NCI-H2081 treated with DMSO at 0.1 percent for 48 hours (cell line): ENCODE measurements at places on chromosomes 12 and 14.

DNA sequence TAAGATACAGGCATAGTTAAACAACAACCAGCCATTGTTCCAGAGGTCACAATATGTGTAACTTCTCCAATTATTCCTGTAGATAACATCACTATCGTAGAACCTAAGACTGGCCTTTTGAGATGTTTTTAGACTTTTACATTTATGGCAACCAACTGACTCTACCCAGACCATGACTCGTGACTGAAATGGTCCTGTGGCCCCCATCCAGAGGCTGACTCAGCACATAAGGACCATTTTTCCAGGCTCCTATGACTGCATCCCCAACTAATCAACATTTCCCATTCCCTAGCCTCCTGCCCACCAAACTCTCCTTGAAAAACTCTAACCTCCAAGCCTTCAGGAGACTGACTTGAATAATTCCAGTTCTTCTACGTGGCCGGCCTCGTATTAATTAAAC lies 52.6 kb upstream of the NID2 start:
- no peak for DNase-seq

DNA sequence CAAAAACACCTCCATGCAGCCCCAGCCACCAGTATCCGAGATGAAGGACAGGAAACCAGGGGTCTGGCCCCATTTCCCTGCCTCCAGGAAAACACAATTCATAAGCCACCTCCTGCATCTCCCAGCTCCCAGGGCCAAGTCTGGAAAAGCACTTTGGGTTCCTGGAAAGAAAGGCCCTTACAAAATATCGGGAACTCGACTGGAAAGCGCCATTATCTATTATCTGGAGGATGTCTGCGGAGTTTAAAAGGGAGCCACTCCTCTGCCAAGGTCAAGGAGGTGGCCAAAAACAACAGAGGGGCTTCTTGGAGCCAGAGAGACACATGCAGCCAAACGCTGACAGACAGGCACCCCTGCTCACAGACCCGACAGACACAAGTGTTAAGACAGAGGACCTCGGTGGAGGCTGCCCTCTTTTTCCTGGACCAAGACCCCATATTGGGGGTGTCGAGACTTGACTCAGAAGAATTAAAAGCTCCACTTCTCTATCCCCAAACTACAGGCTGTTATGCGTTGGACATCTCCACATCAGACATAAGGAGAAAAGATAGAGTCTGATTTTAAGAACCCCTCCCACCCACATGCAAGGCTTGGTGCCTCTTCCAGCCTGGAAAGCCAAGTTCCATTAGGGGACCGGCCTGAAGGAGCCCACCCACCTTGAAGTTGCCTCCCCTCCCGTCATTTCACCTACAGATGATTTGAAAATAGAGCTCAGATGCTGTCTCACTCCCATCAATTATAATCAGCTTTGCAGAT lies 9.6 kb downstream of the ACTN1 start:
- DNase-seq: no peak

DNA sequence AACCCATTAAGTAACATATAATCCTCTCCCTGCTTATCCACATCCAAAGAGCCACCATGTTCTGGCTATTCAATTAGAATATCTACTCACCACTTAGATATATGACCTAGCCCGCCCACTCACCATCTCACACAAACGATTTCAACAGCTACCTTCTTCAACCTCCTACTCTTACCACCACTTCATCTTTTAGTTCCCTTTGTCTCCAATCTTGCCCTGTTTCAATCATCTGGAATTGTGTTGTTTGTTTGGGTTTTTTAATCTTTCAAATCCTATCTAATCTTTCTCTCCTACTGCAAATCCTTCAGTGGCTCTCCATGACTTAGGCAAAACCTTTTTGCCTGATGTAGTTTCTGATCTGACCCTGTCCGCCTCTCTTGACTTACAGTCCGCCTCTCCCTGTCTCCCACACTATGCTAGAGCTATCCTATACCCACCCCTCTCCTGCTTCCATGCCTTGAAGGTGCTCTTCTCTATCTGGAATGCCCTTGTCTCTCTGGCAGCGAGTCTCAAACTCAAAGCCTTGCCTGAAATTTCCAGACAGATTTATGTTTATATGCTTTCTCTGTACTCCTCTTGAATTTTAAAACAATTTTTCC lies 161.0 kb upstream of the CRY1 start:
- no peak for DNase-seq

DNA sequence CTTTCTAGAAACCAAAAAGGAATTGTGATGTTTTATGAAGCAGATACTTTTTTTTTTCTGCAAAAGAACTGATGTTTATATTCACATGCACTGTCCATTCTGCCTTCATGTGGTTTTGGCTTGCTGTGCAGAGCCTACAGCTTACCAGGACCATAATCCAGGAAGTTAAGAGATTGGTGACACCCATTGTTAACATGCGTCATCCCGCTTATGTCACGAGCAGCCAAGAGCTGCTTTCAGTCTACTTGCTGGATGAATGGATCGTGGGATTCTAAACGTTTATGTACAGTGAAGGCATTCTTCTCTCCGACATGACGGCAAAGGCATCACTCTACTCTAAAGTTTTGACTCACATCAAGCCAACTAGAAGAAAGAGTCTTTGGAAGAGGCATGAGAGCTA lies 76.6 kb downstream of the PAX9 start:
- no peak for DNase-seq

GRCh38 chr12:2256915-2257314 lies 204.1 kb downstream of the CACNA1C start:
- DNase-seq: no peak

DNA sequence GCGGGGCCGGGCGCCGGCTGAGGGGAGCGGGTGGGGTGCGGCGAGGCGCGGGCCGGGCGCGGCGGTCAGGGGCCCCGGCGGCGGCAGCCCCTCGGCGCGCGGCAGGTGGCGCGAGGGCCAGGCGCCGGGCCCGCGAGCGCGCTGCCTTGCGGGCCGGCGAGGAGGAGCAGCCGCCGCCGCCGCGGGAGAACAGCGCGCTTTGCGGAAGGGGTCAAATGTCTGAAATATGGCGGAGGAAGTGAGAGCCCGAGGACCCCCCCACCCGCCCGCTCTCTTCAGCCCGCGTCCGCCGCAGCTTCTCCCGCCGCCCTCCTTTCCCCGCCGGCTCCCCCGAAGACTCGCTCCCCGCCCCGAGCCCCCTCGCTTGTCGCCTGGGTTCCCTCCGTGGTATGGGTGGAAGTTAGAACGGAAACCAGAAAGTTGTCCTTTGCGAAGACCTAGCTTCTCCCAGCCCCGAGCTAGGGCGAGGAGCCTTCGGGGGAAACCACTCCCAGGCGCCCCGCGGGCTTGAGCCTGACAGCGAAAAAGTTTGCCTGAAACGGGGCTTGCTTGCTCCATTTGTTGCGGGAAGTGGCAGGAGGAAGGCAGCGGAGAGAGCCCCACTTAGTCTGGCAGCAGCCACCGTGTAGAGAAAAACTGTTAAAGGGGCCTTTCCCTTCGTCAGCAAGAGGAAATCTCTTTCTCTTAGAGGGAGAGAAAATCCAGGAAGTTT lies 551 bp downstream of the RAP1B start:
- no peak for DNase-seq

- DNase-seq: no peak
Measured at GRCh38 chr14:101828046-101828445, 66.5 kb downstream of the PPP2R5C start.

- DNase-seq: no peak
Measured at GRCh38 chr12:117528538-117528937, 167.1 kb upstream of the NOS1 start.

DNA sequence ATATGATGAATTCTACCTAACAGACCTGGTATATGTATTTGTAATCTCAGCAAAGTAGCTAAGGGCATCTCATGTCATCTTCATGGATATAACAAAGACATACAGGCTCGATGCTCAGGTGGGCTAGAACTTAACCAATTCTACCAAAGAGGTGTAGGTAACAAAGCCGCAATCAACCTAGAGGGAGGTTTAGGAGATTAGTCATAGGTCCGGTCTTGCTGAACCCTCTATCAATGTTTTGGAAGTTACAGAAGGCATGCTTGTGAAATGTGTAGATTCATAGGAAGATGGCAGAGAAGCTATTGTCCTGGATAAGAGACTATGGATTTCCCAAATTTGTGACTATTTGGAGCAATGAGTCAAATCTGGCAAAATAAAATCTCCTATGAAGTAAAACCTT lies 42.6 kb upstream of the SYCP3 start:
- no peak for DNase-seq

DNA sequence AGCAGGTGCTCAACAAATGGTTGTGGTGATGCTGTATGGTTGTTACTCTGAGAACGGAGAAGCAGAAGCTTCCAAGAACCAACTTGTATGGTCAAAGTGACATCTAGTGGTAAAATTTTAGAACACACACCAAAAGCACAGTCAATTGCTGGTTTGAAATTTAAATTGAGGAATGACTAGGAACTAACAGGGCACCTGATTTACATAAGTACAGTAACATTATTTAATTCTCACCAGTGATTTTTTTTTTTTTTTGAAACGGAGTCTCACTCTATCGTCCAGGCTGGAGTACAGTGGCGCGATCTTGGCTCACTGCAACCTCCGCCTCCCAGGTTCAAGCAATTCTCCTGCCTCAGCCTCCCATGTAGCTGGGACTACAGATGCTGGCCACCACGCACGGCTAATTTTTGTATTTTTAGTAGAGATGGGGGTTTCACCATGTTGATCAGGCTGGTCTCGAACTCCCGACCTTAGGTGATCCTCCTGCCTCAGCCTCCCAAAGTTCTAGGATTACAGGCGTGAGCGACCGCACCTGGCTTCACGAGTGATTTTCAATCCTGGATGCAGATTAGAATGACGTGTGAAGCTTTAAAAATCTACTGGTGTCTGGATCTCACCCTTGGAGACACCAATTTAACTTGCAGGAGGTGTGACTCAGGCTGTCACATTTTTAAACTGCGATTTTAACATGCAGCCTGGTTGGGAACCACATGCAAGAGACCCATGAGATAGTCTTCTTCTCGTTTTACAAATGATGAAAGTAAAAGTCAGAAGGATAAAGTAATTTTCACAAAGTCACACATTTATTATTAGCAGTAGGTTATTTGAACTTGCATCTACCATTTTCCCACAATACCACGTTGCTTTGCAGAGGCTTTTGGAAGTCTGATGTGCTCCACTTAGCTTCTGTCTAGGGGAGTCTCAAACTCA lies 14.1 kb upstream of the NUMB start:
- DNase-seq: peak; percentile 70
